ENCODE measurements at places on chromosomes 3 and 15.

GRCh38 chr3:60774617-60775016, 476.6 kb downstream of the FHIT start:
- no peak for DNase-seq

- no peak for DNase-seq
These were observed 21.4 kb upstream of the CSPG4 start for GRCh38 chr15:75733761-75734651.

- peak; percentile 98 for DNase-seq
These were observed 300.4 kb upstream of the RASGRP1 start for GRCh38 chr15:38864827-38865581.

- DNase-seq = peak; percentile 65
These were observed 239.3 kb downstream of the DTWD1 start for GRCh38 chr15:49860101-49860500.

DNA sequence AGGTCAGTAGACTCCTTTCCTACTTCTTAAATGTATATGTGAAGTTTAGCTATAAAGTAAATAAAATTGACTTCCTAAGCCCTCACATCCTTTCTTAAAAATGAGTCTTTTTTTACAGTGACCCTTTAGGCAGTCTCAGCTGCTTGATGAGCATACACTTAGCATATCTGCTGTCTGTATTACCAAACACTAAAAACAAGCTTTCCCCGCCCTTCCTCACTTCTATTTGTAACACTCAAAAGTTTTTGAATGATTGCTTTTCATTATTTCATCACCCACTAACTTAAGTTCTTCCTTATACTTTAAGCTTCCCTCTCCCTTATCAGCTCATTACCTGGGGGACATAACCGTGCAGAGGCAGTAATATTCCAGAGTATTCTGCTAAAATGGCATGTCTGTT, 89.4 kb downstream of the PLOD2 start:
- DNase-seq = no peak

DNA sequence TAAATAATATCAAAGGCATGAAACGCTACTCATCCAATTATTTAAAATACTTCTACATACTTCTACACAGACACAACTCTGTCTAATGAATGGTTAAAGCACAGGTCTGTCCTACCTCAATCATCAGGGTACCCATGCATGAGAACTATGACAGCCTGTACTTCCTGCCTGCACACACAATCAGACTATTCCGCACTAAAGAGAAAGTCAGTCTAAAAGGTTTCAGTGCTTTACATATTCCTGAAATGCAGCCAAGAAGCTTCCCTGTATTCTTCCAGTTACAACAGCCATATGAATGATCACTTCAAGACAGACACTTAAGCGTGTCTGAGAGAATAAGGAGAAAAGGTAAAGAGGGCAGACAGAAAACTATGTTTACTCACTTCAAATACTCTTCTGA, 58.8 kb downstream of the TUBGCP4 start:
- peak; percentile 13 for DNase-seq

DNA sequence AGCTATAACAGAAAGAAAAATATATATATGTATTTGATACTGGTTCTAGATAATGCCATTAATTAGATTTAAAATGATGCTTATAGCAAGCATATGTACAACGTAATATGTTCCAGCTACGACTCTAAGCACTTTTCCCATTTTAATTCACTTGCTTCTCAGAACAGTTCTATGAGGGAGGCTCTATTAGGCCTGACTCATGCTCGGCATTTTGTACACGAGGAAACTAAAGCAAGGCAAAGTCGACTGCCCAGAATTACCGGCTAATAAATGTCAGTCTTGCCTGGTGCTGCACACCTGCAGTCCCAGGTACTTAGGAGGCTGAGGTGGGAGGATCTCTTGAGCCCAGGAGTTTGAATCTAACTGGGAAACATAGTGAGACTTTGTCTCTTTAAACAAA, 106.0 kb downstream of the PTPRG start:
- no peak for DNase-seq

DNA sequence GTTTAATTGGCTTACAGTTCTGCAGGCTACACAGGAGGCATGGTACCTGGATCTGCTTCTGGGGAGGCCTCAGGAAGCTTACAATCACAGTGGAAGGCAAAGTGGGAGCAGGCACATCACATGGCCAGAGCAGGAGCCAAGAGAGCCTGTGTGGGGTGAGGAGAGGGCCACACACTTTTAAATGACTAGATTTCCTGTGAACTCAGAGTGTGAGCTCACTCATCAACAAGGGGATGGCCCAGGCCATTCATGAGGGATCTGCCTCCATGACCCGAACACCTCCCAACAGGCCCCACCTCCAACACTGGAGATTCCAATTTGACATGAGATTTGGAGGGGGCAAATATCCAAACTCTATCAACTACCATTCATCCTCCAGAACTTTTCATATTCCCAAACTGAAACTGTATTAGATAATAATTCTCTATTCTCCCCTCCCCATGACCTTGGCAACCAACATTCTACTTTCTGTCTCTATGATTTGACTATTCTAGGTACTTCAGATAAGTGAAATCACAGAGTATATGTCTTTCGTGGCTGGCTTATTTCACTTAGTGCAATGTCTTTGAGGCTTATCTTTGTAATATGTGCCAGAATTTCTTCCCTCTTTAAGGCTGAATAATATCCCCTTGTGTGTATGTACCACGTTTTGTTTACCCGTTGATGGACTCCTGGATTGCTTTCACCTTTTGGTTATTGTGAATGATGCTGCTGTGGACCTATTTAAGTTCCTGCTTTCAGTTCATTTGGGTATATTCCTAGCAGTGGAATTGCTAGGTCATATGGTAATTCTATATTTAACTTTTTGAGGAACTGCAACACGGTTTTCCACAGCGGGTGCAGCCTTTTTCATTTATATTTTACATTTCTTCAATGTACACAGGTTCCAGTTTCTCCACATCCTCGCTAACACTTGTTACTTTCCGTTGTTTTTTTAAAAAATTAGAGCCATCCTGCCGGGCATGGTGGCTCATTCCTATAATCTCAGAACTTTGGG, 43.8 kb downstream of the TKT start:
- DNase-seq = no peak

DNA sequence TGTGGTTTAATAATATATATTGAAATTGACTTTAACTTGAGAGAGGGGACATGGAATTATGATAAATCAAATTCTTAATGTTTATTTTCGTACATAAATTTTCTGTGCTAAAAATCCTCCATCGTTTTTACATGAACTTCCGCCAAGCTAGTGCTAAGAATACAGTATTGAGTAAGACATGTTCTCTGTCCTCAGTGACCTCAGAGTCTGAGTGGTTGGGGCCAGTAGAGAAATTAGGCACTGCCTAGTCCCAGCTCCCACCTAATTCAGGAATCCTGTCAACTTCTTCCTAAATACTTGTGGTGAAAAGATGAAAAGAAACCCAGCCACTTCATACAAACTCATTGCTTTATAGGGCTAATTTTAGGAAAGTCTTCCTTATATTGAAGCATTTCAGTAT, 110.3 kb downstream of the PPP2R3A start:
- peak; percentile 70 for DNase-seq

GRCh38 chr3:42204867-42205599, 61.0 kb downstream of the CCK start:
- DNase-seq = no peak

DNA sequence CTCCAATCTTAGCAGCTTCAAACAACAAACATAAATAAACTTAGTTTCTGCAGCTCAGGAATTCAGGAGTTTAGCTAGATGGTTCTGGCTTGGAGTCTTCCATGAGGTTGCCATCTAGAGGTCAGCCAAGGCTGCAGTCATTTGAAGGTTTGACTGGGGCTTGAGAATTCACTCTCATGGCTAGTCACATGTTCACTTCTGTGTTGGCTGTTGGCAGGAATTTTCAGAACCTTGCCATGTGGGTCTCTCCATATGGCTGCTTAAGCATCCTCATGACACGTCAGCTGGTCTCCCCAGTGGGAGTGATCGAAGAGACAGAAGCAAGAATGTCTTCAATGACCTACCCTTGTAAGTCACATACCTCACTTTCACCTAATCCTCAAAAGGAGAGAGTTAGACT, 269.2 kb upstream of the CNTN3 start:
- peak; percentile 34 for DNase-seq

- no peak for DNase-seq
These were observed 4.3 kb downstream of the SST start for GRCh38 chr3:187665764-187666402.

DNA sequence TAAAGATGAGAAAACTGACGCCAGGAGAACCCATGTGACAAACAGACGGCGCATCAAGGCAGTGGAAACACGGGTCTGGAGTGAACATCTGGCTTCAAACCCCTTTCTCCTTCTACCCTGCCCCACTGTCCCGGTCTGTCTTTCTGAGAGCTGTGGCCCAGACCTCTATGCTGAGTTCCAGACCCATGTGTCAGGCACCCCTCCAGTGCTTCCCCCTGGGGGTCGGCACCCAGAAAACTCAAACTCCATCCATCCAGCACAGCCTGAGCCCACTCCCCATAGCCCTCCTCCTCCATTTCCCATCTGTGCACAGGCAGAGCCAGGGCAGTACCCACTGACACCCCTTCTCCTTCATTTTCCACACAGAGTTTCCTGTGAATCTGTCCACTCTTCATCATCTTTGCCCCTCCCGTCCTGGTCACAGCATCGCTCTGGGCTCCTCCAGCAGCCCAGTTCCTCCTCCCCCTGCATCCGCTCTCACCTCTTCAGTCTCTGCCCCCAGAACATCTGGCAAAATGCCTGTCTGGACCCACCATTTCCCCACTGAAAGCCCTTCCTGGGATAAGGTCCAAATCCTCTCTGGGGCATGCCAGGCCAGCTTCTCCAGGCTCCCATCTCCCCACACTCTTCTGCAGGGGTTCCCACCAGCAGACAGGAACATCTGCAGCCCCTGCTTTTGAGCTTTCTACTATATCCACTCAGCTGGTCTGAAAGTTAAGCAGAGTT, 2.9 kb downstream of the FAM240A start:
- no peak for DNase-seq

GRCh38 chr3:136929977-136930670, 27.7 kb upstream of the IL20RB start:
- DNase-seq = peak; percentile 67

DNA sequence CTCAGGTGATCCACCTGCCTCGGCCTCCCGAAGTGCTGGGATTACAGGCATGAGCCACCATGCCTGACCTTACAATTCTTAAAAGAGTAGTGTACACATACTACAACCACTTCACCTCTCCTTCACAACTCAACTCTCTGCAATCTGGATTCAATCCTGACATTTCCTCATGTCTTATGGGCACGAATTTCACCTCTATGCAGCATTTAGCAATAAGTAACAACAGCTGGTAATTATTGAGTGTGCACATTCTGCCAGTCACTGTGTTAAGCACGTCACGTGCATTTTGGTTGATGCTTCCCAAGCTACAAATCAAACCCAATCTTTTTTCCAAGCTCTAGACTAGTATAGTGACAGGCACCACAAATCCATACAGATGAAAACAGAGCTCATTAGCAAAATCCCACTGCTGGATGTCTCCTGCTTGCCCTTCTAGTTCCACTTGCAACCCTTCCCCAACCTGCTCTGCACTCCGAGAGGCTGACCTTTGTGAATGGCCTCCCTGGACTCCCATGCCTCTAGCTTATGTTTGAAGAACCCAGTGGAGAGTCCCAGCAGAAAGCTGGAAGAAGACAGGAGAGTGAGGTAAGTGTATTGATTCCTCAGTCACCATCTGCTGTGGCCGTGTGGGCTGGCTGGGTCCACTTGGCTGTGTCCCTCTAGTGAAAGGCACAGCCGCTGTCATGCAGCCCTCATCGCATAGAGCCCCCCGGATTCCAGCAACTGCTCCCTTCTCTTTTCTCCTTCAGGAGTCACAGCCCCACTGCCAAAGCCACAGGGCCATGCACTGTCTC, 176.5 kb downstream of the MEX3B start:
- DNase-seq = no peak

- DNase-seq = no peak
These were observed 69.5 kb upstream of the SNTN start for GRCh38 chr3:63582943-63583500.

GRCh38 chr3:69541711-69542088, 155.8 kb upstream of the FRMD4B start:
- peak; percentile 15 for DNase-seq

- no peak for DNase-seq
These were observed 12.3 kb downstream of the KY start for GRCh38 chr3:134638385-134639030.

DNA sequence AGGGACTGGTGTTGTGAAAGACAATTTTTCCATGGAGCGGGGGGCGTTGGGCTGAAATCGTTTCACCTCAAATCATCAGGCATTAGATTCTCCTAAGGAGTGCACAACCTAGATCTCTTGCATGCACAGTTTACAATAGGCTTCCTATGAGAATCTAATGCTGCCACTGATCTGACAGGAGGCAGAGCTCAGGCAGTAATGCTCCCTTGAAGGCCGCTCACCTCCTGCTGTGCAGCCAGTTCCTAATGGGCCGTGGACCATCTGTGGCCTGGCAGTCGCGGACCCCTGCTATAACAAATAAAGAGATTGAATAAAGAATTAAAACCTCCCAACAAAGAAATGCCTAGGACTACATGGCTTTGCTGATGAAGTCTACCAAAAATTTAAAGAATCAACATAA, 25.3 kb upstream of the ANKRD28 start:
- DNase-seq = no peak

DNA sequence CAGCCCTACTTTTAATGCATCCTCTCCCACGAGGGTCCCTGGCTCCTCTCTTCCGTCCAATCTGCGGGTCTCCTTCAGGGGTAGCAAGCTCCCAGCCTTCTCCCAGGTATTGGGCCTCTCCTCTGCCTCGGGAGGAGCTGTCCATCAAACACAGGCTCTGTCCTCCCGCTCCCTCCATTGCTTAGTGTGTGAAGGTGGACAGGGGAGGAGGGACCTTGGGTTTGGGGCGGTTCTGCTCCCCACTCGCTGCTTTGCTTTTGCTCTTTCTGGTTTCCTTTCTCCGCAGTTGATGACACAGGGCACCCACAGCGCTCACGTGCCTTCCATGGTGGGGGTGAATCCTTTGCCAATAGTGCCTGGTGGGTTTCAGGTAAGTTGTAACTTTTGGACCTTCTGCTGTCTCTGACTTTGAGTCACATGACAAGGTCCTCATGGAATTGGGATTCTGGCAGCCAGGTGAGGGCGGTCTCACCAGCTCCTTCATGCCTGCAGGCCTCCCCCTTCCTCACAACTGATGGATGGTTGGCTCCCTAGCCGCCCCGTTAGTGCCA, 18.9 kb downstream of the MUC20 start:
- no peak for DNase-seq

GRCh38 chr3:4744405-4745234, 234.6 kb upstream of the BHLHE40 start:
- DNase-seq = peak; percentile 43

DNA sequence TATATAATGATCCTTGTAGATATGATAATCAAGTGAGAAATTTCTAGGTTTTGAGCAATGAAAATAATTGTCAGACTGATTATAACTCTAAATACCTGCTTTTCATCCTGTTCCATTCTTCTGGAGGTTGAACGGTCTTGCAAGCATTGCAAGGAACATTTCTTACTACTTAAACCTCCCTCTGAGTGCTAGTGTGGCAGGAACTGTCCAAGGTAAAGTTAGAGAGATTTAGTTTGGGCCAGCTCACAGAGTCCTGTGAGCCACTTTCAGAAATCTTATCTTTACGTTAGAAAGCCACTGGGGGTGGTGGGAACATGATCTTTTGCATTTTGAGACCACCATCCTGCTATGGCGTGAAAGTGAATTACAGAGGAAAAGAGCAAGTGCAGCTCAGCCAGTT, 121.1 kb upstream of the NPHP3 start:
- no peak for DNase-seq

- DNase-seq = no peak
These were observed 244.3 kb downstream of the RPLP1 start for GRCh38 chr15:69696946-69697345.

Measured in choroid plexus epithelial cell (primary cell).